ENCODE measurements at places on chromosomes 13 and 19.

GRCh38 chr13:100334214-100334613 lies 245.3 kb downstream of the PCCA start:
- DNase-seq, result no peak

DNA sequence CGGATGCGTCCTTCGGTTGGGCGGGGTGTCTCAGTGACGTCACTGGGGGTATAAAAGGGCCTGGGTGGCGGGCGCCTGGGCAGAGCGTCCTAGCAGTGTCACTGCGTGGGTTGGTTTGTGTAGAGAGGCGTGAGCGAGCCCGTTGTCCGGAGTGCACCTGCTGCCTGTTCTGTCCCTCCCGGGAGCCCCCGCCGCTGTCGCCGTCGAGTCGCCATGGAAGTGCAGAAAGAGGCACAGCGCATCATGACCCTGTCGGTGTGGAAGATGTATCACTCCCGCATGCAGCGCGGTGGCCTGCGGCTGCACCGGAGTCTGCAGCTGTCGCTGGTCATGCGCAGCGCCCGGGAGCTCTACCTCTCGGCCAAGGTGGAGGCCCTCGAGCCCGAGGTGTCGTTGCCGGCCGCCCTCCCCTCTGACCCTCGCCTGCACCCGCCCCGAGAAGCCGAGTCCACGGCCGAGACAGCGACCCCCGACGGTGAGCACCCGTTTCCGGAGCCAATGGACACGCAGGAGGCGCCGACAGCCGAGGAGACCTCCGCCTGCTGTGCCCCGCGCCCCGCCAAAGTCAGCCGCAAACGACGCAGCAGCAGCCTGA lies 2.9 kb downstream of the IER2 start:
- DNase-seq, result peak; percentile 99

- peak; percentile 91 for DNase-seq
These were observed at the start of gene ZNF730 for GRCh38 chr19:23116802-23117571. Gene ZNF730 (plus strand): TSS chr19:23117025. CDS start chr19:23117174, 149 bp downstream.

- DNase-seq, result no peak
These were observed 1.5 kb downstream of the RNF225 start for GRCh38 chr19:58396691-58397532.

Measured in NCI-H146 (cell line).